ENCODE measurements at places on chromosomes 11 and 22.
A peak's percentile ranks its signal among the peaks of the same experiment; 100 is the strongest.

DNA sequence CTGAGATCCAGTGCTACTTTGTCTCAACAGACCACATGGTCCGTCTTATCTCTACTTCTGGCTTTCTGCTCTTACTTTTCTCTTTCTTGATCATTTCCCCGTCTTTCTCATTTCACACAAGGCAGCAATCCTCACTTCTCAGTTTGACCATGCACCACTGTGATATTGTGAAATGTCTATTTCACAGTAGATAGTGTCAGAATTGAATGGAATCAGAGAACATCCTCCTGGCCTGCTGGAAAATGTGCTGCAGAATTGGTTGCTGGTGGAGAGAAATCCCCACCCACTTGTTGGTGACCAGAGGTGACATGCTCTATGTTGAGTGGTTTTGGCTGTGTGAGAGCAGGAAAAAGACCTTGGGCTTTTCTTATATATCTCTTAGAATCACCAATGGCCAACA lies 57.8 kb upstream of the RCN1 start:
- DNase-seq, result no peak

- no peak for DNase-seq
These were observed 30.2 kb upstream of the BID start for GRCh38 chr22:17804331-17805080.

GRCh38 chr11:57111619-57112018 lies 70.1 kb upstream of the LRRC55 start:
- no peak for DNase-seq

- DNase-seq, result no peak
These were observed 9.7 kb upstream of the THY1 start for GRCh38 chr11:119432484-119433357.

DNA sequence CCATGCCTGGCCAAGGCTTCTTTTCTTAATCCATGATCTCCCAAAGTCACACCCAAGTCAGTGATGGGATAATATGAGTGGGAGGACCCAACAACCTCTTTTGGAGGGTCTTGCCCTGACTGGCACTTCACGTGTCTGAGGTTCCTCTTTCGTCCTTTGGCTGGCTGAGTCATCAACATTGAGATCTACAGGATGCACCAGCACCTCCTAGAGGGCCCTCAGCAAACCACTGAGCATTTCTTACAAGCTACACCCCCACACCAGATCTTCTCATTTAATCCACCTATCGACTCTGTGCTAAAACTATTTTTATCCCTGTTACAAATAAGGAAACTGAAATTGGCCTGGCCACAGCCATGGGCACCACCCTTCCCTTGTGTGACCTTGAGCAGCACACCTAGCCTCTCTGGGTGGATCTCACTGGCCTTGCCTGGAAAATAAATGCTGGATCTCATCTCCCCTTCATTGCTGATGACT lies 63.4 kb downstream of the FLI1 start:
- peak; percentile 79 for DNase-seq

DNA sequence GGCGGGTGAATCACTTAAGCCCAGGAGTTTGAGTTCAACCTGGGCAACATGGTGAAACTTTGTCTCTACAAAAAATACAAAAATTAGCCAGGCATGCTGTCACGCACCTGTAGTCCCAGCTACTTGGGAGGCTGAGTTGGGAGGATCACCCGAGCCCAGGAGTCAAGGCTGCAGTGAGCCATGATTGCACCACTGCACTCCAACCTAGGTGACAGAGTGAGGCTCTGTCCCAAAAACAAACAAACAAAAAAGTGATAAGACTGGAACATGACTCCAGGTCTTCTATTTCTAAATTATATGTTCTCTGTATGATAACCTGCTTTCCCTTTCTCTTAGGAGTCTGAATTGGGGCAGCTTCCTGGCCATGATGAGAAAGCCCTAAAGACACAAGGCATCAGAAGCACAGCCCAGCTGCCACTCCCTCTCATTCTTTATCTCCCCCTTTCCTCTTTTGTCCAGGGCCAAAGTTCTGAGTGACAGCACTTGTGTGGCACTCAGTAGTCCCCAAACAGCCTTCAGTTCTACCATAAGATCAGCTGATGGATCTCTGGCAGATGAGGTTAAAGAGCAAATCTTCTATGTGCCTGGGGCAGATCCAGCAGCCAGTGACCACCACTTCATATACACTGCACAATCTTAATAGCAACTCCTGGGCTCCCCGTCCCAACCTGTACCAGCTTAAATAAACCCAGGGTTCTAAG lies 136.0 kb downstream of the C11orf58 start:
- no peak for DNase-seq

DNA sequence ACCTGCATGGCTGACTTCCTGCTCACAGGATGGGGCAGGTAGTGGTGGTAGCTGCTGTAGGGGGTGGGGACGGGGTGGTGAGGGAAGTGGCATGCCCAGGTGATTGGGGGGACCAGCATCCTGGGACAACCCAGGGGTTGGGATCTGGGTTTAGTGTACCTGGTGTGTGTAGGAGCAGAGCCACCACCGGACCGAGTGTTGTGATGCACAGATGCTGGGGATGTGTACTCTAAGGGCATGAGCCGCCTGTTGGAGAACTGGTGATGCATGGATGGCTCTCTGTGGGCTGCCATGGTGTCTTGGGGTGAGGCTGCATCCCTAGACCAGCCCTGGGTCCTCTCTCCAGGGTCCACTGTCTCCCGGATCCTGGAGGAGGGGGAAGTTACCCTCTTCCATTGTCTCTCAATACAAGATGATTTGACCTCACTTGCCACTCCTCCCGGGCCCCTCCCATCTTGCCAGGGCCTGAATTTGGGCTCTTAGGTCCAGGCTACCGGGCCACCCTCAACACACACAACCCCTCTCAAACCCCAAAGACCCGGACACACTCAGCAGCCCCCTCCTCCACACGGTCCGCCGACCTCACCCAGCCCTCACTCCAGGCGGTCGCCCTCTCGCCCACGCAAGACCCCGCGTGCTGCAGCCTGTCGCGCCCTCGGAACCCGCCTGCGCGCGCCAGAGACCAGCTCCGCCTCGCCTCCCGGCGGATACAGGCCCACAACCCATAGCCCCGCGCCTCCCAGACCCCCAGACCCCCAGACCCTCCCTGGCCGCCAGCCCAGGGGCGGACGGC lies 619 bp downstream of the LRRC75B start:
- no peak for DNase-seq

- no peak for DNase-seq
These were observed 31.3 kb downstream of the SLC1A2 start for GRCh38 chr11:35388061-35388460.

- DNase-seq, result no peak
These were observed 509 bp upstream of the PRRG4 start for GRCh38 chr11:32829157-32829679.

Measured in activated CD8-positive, alpha-beta memory T cell treated with anti-CD3 and anti-CD28 coated beads for 24 hours (primary cell).